ENCODE measurements at places on chromosomes 13 and 19.

GRCh38 chr13:100298691-100299090, 209.8 kb downstream of the PCCA start:
- no peak for DNase-seq

GRCh38 chr13:24922387-24922744, 158.4 kb downstream of the RNF17 start:
- DNase-seq, result peak; percentile 21

DNA sequence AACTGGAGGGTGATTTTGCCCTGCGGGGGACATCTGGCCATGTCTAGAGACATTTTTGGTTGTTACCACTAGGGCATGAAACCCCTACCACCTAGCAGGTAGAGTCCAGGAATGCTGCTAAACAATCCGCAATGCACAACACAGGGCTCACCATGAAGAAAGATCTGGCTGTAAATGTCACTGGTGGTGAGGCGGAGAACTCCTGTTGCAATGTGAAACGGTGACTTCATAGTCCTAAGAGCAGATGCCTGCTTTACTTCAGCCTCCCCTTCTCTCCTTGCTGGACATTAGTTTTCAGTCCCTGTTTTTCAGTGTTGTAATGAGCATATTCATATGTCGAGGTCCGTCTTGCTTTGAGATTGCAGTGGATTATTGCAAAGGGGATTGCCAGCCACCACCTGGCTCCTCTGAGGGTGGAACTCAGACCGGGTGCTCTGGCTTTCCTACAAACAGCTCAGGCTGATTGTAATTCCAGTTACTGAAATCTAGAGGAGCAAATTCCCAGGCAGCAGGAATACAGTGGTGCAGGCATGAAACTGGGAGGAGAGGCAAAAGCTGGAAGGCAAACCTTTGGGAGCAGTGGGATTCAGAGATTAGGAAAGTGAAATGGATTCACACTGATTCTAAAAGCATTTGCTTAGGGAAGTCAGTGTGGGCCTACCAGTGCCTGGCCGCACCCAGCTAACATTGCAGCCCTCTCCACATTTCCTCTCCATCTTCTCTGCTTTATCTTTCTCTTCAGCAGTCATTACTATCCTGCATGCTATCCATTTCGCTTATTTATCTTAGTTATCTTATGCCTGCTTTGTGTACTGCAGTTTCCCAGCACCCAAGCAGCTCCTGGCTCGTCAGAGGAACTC, 76.1 kb upstream of the PCDH8 start:
- no peak for DNase-seq

- DNase-seq, result no peak
These were observed 78.9 kb downstream of the RXFP2 start for GRCh38 chr13:31818236-31818635.

DNA sequence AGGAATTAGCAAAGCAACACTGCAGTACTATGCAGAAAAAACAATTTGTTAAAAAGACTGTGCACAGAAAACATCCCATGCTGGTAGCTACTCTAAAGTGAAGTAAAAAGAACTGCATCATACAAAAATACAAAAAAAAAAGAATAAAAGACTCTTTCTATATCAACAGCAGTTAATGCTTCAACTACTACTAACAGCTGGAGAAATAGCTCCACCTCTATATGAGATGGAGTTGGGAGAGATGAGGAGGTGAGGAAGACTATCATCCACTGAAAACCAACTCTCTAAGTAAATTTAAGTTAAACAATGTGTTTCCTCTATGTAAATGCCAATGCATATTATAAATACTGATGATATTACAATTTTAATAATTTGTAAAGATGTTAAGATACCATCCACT, 1.8 kb downstream of the ZC3H13 start:
- no peak for DNase-seq

DNA sequence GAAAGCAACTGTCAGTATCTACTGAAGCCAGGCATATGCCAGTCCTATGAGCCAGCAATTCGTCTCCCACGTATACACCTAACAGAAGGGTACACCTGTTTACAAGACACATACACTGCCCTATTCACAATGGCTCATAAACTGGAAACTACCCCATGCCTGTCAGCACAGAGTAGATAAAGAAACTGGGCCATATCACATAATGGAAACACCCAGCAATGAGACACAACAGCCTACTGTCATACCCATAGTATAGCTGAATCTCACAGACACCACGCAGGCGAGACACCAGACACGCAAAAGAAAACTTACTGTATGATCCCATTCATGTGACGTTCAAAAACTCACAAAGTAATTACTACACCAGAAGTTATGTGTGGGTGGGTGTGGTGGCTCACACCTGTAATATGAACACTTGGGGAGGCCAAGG, 15.7 kb downstream of the NOSIP start:
- DNase-seq, result no peak

- no peak for DNase-seq
These were observed 1077.3 kb upstream of the MIR17HG start for GRCh38 chr13:90270226-90270625.
